ENCODE measurements at places on chromosomes 4 and X. TPM values are rescaled to one million over a fixed set of nuclear protein-coding genes. Genes with fewer than 3 reads are reported as not detected.

The STPG2 gene
- not detected for total RNA-seq

DNA sequence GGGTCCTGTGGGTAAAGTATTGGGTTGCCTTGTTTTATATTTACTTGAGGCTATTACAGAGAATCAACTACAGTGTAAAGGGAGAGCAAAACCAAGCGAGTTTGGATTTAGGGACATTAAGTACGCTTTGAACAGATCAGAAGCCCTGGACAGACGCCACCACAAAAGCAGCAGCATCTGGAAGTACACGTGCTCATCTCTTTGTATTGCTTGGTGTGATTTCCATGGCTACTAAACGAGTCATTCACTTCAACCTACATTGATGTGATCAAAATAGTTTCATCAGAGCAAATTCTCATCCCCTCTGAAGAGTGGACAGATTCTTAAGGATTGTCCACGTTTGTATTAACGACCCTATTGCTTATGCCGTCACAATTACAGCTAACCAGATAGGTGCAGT, 85.1 kb downstream of the SORBS2 start:
- DNase-seq, result no peak

The MAGEA2 gene
- 7.7 TPM for total RNA-seq

The SORCS2 gene
- total RNA-seq, result 0.91 TPM

- peak; percentile 44 for DNase-seq
Measured at GRCh38 chr4:52822972-52823701, 39.0 kb upstream of the RASL11B start.

- no peak for DNase-seq
Measured at GRCh38 chr4:182144626-182145333, 98.4 kb upstream of the TENM3 start.

DNA sequence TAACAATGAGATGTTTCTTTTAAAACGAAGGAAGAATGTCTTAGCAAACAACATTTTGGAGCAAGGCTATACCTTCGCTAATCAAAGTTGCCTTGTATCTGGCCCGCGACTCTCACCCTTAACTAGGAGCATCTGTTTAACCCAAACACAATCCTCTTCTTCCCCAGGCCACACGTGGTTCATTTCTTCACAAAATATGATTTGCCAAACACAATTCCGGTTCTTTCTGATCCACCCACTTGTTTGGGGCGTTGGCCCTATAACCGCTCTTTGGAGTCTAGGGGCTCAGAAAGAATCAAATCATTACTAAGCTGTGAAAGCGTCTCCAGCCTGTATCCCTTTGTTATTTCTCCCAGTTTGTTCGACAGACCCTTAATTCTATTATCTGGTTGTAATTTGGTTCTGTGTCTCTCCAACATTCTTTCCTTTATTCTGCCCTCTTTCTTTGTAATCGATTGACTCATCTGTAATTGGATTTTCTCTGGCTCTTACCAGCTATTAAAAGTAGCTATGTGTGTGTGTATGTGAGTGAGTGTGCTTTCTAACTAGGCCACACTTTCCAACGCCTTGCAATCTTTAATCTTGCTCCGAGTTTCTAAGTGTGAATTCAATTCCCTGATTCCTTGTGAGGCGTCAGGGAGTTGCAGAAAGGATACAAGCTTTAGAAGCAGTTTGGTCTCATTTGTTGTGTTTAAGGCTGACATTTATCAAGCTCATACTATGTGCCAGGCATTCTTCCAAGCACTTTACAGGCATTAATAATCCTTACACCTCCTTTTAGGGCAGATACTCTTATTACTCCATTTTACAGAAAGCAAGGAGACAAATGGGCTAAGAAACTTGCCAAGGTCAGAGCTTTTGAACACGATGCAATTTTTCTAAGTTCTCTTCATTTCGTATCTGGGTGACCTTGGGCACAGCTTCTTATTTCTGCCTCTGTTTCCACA, 138.6 kb upstream of the CPEB2 start:
- no peak for DNase-seq

DNA sequence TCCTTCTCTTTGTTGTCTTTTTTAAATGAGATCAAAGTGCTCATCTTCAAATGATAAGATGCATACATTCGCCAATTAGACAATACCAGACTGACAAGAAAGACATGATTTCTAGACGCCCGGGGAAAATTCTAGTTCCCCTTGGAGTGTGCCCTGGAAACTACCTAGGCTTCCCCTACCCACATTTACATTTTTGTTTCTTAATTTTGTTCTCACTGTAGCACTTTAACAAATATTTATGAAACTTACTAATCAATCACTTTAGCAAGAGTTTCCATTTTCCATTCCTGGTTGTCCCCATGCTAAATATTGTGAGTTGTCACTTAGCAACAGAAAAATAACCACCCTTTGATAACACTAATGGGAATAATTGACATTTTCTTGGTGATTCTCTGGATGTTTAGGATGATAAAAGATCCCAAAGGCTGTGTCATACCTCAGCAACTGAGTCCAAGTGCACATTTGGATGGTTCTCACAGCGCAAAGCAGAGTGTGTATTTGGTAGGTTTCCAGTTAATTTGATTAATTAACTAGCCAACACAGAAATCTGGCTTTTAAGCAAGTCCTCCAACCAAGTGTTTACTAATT, 69.6 kb downstream of the FGFBP1 start:
- DNase-seq, result no peak

DNA sequence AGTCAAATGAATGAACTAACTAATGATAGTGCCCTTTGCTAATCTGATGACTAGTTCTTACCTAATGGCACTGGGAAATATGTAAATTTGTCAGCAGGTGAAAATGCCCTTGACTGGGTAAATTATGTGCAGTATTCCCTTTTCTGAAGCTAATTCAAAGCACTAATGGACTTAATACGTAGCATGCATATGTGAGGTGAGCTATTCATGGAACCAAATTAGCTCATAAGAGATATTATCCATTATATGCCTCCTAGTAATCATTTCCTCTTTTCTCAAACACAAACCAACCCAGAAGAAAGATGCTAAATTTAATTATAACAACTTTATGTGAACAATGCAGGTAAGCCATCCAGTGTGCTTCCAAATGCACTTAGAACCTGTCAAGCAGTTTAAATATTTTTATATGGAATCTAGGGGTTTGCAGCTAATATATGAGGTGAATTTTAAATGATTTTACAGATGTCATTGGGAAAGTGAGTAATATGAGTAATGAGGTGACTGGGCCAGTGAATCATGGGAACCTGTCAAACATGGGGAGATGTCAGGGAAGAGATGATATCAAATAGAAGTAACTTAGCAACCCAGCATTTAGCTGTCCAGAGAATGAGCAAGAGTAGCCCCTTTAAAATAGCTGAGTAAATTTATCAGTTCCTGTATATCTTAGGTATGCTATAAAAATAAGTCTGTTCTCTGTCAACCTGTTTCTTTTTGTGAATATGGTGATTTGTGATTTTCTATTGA, 315.0 kb downstream of the AFF2 start:
- DNase-seq, result no peak

DNA sequence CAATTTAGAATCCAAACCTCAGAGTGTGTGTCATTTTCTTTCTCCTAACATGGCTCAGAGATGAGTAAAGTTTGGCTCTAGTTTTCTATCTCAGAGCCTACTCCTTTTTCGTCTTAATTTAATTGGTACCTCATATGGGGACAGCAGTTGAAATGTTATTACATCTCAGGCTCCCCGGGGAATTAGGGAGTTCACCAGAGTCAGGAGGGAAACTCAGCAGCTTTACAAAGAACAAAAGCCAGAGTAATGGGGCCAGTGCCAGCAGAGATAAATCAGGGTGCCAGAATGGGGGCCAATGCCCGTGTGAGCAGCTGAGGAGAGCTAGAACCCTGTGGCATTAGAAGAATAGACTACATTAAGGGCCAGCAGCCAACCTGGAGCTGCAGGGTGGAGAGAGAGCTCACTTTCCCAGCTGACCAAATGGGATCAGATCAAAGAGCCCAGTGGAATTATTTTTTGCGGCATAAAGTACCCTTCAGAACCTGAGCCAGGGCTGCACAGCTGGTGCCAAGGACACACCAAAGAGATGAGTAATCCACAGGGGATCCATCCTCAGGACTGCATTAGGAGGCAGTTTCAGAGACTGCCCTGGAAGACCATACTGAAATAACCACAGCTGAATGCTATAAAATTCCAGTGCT, 207.1 kb upstream of the DKK2 start:
- no peak for DNase-seq

DNA sequence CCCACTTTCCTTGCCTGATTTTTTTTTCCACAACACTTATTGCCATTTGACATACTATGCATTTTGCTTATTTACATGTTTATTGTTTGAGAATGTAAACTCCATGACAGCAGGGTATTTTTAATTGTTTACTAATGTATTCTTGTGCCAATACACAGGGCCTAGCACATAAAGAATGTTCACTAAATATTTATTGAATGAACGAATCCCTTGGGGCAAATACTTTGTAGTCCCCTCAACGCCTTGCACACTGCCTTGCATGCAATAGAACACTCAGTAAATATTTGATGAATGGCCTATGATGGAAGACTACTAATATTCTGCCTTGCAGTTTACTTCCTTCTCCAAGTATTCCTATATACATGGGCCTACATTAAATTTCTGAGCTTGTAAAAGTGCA, 1.4 kb upstream of the PRPS1 start:
- no peak for DNase-seq

The PRKX gene
- total RNA-seq, result 11.8 TPM

GRCh38 chr4:145904413-145905177, 34.0 kb downstream of the ZNF827 start:
- DNase-seq, result no peak

The CCSER1 gene
- 0.80 TPM for total RNA-seq

The NCAPG gene
- 99.9 TPM for total RNA-seq

- no peak for DNase-seq
Measured at GRCh38 chr4:81876106-81876505, 404.4 kb upstream of the RASGEF1B start.

The CLIC2 gene
- total RNA-seq, result 4.4 TPM
